Mesothelial cell of epicardium (in vitro differentiated cells): ENCODE measurements at places on chromosomes 5 and 9.

GRCh38 chr5:5363045-5363444 is 59.4 kb upstream of the ICE1 start:
- no peak for DNase-seq

- no peak for DNase-seq
Observed at GRCh38 chr9:98821831-98822230, 14.4 kb downstream of the GALNT12 start.

- no peak for DNase-seq
Observed at GRCh38 chr9:114991861-114992260, 61.5 kb upstream of the TNFSF8 start.

DNA sequence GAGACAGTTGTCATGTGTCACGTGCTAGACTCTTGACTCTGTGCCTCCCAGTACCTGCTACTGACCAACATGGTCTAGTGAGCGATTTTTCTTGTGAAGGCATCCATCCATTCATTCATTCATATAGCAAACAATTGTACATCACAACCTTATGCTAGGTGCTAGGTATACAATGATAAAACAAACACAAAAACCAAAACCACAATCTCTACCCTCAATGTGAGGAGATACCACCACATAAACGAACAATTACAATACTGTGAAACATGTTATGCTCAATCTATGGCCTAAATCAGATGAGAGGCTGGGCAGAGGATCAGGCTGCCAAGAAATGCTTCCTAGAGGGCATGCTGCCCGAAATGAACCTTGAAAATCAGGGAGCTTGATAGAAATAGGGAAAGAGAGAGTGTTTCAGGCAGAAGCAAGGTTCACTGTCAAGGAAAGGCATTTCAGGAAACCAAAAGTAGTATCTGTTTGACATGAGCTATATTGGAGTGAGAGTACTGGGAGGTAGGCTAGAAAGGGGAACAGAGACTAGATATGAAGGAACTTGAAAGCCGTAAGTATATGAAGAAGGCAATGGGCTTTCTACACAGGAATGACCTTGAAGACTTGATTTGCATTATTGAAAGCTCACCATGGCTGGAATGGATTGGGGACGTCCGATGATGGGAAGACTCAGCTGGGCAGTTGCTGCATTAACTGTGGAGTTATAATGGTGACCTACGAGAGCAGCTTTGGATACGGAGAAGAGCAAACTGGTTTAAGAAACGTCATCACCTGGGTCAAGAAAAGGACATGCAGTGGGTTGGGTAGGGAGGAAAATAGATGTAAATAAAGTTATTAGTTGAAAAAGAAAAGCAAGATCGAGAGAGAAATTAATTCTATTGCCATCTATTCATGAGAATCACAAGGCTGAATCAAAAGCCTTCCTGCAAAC is 90.1 kb downstream of the THBS4 start:
- no peak for DNase-seq

DNA sequence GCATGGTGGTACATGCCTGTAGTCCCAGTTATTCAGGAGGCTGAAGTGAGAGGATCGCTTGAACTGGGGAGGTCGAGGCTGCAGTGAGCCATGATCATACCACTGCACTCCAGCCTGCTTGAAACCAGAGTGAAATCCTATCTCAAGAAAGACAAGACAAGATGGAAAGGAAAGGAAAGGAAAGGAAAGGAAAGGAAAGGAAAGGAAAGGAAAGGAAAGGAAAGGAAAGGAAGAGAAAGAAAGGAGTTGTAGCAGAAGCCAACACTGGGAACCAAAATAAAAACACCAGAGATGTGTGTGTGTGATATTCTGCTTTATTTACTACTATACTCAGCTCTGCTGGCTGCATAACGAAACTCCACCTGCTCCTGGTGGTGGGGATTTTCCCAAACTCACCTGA is 115.3 kb downstream of the DRD1 start:
- no peak for DNase-seq

- no peak for DNase-seq
Observed at GRCh38 chr5:6722015-6722414, 8.8 kb downstream of the TENT4A start.

DNA sequence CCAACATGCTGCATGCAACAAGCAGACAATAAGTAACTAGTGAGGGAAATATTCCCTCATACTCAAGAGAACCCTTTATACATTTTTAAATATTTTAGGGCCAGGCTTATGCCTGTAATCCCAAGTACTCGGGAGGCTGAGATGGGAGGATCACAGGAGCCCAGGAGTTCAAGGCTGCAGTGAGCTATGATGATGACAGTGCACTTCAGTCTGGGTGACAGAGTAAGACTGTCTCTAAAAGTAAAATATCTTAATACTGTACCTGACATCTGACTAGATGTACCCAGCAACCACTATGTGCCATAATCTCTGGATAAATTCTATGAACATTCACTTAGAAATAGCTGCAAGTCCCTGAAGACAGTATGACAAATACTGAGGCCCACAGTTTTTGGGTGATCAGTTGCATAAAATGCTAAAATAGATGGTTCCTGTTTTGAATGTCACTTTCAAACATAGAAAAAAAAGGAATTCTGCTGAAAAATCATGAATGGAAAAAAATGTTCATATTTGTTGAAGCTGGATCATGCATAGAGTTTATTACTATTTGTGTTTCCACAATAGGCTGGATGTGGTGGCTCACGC is 2.0 kb upstream of the C5orf15 start:
- DNase-seq = no peak

- DNase-seq = no peak
Observed at GRCh38 chr5:105639068-105639467, 2031.7 kb downstream of the EFNA5 start.

DNA sequence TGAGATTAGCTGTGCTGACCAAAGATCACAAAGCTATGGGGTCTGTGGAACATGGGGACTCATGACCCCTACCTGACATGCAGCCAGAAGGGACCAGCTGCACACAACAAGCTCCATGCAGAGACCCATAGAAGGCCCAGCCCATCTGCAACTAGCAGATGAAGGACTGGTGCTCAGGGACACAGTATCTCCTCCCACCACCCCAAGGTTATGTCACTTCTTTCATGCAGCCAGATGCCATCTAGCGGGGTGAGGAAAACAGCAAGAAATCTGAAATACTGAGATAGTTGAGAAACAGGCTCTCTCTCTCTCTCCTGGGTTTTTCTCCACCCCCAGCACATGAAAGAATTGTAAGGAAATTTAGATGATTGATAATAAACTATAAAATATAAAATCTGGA is 161.3 kb upstream of the DAPK1 start:
- no peak for DNase-seq

GRCh38 chr5:34930870-34931269 is 1.5 kb downstream of the DNAJC21 start:
- DNase-seq = no peak
